ENCODE measurements at places on chromosomes 6 and 20.

DNA sequence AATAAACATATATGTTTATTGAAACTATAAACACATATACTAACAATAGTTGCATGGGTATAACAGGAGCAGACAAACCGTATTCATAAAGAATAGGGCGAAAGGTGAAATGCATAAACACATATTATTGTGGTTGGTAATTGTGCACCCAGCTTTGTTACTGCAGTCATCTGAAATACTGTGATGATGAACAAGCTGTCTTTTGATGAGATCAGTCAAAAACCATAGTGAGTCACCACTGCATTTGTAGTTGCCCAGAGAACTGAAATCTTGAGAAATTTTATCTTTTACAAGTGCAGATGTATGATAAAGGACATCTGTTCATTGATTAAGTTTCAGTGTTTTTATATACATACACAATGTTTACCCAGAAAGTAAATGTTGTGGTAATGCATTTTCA lies 133.7 kb downstream of the MYO6 start:
- peak; percentile 62 for DNase-seq

GRCh38 chr20:24469116-24469893 lies at the start of gene SYNDIG1:
Gene SYNDIG1, plus strand, starts transcription at chr20:24469629. Its CDS starts 73,469 bp downstream, at chr20:24543098.
- peak; percentile 55 for DNase-seq

- DNase-seq, result no peak
Measured at GRCh38 chr6:56005426-56005825, 130.0 kb upstream of the BMP5 start.

DNA sequence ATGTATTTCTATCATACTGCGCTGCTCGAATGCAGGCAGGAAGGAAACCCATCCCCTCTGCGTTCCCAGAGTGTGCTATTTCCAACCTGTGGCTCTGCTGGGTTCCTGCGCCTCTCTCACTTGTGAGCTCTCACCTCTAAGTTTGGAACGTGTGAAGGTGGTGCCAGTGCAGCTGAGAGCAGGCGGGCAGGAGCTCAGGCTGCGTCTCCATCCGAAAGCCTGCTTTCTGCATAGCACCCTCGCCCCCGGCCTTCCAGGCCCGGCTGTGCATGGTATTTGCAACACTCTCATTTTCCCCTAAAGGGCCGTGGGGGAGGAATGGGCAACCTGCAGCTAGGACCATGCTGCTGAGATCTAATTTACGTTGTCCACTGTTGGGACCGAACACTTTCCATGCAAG lies 288.0 kb upstream of the TSHZ2 start:
- DNase-seq, result no peak

DNA sequence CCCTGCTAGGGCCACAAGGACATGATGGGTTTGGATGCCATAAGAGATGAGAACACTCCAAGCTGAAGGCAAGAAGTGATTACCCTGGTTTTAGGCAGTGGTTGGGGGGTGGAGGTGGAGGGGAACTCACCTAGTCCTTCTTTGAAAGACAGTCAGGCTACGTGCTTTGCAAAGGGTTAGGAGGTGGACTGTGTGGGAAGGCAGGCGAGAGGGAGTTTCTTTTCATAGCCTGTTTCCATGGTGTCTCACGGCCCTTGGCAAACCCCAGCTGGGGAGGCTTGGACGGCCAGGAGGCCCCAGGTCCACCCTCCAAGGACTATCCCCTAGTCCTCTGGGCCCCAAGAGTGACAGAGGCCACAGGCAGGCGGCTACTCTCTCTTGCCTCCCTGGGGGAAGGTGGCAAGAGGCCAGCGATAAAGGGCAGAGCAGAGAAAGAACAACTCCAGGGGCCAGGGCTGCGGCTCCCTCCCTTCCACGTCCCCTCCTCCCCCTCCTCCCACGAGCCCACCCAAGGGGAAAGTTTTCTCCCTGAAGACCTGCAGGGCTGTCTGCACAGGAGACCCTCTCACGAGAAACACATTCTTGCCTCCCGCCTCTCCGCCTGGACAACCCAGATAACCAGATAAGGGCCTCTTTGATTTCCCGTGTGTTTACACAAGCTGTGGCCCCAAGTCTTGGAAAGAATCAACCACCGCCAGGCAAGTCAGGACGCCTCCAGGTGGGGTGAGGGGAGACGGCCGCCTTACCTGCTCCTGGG lies 74.4 kb downstream of the NOL4L start:
- DNase-seq, result no peak

- DNase-seq, result peak; percentile 47
Measured at GRCh38 chr6:32046450-32047083, 8.4 kb downstream of the CYP21A2 start.

- DNase-seq, result peak; percentile 41
Measured at GRCh38 chr6:32790306-32790705, 26.5 kb downstream of the HLA-DOB start.

DNA sequence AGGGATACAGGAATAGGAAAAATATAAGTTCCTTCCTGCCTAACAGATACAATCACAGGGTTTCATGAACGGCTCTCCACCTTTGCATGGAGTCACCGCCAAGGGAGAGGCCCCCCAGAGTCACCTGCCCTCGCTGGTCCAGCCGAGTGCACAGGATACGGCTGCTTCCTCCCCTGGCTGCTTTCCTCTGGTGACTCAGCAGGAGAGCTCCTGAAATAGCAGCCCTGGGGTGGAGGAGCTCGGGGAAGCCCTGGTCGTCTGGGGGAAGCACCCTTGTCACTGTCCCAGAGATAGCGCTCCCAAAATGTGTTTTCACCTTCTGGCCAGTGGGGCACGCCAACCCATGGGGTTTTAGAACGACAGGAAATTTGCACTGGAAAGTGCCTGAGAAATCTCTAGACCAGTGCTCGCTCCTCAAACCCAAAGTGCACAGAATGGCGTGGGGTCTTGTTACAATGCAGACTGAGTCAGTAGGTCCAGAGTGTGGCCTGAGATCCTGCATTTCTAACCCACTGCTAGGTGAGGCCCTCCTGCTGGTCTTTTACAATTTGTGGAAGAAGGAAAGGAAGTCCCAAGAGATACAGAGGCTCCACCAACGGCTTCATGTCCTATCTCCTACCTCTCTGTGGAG lies 35.9 kb upstream of the FAM50B start:
- DNase-seq, result peak; percentile 80

- peak; percentile 97 for DNase-seq
Measured at GRCh38 chr6:26157251-26158075, 70.2 kb downstream of the HFE start.

DNA sequence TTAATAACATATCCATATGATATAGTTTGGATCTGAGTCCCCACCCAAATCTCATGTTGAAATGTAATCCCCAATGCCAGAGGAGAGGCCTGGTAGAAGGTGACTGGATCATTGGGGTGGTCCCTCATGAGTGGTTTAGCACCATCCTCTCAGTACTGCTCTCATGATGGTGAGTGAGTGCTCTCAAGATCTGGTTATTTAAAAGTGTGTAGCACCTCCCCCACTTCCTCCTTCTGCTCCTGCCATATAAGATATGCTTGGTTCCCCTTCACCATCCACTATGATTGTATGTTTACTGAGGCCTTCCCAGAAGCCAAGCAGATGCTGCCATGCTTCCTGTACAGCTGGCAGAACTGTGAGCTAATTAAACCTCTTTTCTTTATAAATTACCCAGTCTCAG lies 22.9 kb downstream of the IRF4 start:
- no peak for DNase-seq

DNA sequence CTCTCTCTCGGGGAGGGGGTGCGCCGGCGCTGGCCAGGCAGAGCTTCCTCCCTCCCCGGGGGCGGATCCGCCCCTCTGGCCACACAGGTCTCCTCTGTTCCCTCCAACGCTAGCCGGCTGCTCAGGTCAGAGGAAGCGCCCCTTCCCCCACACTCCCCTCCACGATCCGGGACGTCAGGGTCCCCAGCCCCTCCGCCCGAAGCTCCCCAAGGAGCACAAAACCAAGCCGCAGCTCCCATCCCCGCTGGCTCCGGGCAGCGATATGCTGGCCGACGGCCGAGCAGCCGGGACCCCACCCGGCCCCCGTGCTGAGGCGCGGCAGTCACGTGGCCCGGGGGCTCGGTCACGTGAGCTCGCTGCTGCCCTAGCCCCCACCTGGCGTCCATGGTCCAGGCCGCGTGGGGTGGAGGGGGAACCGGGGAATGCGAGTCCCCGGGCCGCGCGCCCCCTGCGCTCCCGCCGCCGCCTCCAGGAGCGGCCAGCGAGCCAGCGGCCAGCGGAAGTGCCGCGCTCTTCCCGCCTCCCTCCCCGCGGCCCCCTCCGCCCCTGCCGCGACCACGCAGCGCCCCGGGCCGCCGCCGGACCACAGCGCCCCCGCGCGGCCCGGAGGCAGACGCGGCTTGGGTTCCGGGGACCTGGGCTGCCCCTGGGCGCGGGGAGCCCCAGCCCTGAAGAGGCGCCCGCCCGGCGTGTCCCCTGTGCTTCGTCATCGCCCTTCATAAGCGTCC lies at the start of gene SLC35B2:
Gene SLC35B2 (minus strand): TSS at position 504 of the 728 bp plus-strand sequence. CDS start 118 bp downstream, at position 386.
- DNase-seq, result peak; percentile 84

DNA sequence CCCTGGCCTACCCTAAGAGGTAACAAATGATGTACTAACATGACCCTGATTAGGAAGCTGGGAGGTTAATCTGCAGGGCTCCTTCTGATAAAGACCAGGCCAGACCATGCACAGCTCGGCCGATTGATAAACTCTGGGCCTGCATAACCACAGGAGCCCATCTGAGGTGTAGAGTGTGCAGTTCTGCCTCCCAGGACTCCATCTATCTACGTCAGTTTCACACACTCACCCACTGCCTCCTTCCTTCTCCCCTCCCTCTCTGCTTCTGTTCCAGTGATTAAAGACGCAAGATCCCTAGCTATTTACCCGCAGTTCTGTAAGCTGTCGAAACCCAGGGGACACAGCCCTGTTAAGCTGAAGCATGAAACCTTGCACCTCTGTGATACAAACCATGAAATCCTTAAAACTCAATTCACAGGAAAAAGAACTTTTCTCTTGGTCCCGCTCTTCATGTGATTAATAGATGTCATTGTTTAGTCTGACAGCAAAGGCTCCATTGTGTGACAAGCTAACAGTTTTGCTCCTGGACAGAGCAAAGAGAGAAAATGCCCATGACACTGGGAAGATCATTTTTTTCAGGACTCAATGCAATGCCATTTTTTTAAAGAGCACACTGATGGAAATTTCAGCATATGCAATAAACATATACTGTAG lies 470.6 kb downstream of the MAFB start:
- DNase-seq, result no peak

DNA sequence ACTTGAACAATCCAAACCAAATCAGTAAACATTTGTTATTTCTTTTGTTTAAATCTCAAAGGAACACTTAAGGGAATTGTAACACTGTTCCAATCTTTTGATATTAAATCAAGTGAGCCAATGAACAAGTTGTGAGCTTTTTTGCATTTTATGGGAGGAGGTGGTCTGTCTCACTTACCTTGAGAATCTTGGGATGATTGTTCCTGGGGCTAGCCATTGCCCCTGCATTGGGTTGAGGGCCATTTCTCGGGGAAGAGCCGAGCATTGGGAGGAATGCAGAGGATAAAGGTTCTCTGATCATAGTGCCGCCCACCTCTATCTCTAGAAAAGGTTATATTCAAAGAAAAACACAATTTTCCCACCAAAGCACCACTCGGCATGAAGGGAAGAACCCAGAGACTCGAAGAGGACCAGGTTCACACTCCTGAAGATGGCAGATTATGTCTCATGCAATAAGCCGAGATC lies 13.8 kb upstream of the TFB1M start:
- DNase-seq, result no peak

DNA sequence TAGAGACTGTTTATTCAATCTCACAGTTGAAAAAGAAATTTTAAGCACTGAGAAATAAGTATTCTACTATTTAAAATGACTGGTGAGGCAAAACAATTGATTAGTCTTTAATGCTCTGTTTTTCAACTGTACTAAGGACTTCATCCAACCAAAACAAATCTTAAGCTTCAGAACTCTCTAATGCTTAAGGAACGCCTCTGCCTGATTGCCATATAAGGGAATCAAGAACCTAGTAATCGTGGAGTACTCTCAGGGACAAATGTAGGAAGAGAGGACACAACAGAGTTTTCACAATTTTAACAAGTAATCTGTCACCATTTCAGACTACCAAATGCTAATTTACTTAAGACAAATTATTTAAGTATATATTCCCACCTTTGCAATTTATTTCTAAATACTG lies 16.1 kb downstream of the FBXO30 start:
- no peak for DNase-seq

GRCh38 chr6:135854799-135855198 lies 3.3 kb downstream of the PDE7B start:
- DNase-seq, result no peak

GRCh38 chr6:39806278-39806677 lies 14.1 kb downstream of the DAAM2 start:
- peak; percentile 32 for DNase-seq

- peak; percentile 75 for DNase-seq
Measured at GRCh38 chr6:42140756-42141602, 1.4 kb downstream of the C6orf132 start.

DNA sequence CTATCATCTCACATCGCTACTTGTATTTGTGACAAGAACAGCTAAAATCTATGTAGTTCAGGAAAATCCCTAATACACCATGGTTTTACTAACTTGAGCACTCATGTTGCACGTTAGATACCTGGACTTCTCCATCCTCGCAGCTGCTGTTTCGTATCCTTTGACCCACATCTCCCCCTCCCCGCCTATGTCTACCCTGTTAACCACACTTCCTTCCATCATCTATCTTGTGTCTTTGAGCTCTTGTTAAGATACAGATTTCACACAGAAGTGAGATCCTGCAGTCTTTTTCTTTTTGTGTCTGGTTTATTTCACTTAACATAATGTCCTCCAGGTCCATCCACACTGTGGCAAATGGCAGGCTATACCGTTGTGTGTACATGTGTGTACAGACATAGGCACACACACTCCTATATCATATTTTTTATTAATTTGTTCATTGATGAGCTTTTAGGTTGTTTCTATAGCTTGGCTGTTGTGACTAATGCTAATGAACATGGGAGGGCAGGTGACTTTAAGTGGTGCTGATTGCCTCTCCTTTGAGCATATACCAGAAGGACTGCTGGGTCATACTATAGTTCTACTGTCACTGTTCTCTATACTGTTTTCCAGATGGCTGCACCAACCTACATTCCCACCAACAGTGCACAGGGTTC lies 117.8 kb downstream of the WDR27 start:
- DNase-seq, result no peak

DNA sequence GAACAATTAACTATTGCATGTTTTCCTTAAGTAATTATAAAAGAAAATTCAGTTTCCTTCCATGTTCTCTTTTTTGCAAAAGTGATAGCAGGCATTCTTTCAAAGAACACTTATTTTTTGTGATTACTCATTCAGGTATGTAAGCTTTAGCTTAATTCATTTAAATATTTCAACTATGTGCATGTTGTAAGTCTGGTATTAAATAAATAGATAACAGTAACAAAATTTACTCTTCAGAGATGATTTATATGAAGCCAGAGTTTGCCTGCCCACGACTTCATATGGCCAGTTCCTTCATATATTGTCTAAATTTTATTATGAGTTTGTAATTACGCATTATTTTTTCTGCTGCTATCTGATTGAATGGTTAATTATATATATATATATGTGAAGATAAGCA lies 110.9 kb downstream of the ADGRG6 start:
- DNase-seq, result peak; percentile 17

DNA sequence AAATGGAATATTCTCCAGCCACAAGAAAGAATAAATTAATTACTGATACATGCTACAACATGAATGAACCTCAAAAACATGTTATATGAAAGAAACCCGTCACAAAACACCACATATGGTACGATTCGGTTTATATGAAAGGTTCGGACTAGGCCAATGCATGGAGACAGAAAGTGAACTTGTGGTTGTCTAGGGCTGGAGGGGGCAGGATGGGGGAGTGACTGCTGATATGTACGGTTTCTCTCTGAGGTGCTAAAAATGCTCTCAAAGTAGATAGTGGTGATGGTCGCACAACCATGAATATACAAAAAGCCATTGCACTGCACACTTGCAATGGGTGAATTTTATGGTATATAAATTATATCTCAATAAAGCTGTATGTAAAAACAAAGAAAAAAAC lies 18.3 kb downstream of the AGPAT4 start:
- DNase-seq, result no peak
